ENCODE measurements at places on chromosomes 7 and 10.

GRCh38 chr7:50953303-50953702 lies 170.6 kb upstream of the GRB10 start:
- DNase-seq: peak; percentile 41

GRCh38 chr10:96587264-96588059 lies 650 bp upstream of the TM9SF3 start:
- DNase-seq: peak; percentile 79

DNA sequence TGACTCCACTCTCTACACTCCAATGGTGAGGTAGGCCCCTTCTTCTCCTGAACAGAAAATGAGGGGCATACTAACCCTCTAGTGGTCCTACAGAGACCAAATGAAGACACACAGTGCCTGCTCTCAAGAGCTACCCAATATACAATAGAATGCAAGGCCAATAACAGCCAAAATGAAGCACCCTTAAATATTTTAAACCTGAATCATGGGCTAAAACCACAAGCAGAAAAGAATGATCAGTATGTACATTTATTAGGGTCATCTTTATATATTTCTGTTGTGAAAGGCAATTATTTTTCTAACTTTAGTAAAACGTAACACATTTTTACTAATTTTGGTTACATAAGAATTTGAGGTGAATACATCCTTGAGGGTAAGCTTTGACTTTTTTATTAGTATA lies 49.9 kb upstream of the COL1A2 start:
- peak; percentile 76 for DNase-seq

DNA sequence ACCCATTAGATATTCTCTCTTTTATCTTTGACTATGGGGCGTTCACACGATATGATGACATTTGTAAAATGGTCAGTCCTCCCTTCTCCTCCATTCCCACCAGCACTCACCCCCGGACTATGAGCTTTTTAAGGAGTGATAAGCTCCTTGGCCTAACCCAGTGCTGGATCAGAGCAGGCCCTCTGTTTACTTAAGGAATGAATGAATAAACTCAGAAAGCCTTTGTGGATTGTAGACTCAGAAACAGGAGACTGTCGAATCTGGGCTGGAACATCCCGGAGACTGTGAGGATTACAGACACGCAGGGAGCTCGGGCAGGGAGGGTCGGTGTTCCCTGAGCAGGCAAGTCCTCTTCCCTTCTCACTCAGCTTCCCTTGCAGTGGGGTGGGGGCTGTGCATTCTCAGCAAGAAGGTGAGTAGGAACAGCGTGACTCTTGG lies 6.8 kb upstream of the ZCCHC24 start:
- DNase-seq: peak; percentile 48

- no peak for DNase-seq
Observed at GRCh38 chr7:92402920-92403759, 44.1 kb upstream of the GATAD1 start.

GRCh38 chr7:6096581-6096980 lies 65.4 kb downstream of the ANKRD61 start:
- DNase-seq: no peak

GRCh38 chr10:53899463-53900160 lies 901.4 kb downstream of the PCDH15 start:
- no peak for DNase-seq

GRCh38 chr7:151157645-151158329 lies 9.7 kb downstream of the GBX1 start:
- no peak for DNase-seq

DNA sequence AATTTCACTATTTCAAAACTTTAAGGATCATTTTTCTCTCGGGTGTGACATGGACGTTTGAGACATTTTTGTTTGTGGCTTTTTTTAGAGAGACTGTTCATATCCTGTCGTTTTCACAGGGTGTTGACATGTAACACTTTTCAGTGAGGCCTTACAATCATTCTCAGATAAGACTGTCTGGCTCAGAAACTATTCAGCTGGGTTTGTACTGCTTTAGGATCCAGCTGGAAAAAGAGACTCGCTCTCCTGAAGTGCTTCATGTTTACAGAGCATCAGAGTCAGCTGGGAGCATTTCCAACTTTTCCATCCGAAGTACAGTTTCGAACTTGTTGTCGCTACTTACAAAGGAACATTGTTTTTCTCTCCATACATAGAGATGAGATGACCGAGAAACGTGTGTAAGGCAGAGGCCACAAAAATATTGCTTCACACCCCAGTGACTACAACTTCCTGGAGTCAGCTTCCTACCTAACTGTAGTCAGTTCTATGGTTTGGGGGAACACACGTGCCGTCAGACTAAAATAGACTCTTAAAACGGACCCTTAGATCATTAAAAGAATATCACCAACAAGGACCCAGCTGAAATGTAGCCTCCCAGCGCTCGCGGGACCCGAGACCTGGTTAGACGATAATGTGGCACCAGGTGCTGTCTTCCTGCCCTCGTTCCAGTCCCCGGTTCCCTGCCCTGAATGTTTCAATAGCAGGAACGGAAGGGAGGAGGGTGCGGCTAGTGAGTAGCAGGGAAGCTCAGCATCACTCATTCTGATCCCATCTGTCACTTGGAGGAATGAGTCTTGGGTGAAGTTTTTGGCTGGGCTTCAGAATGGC lies 78.0 kb downstream of the MKI67 start:
- DNase-seq: peak; percentile 64

- DNase-seq: no peak
Observed at GRCh38 chr7:91537260-91538152, 273.3 kb downstream of the FZD1 start.

DNA sequence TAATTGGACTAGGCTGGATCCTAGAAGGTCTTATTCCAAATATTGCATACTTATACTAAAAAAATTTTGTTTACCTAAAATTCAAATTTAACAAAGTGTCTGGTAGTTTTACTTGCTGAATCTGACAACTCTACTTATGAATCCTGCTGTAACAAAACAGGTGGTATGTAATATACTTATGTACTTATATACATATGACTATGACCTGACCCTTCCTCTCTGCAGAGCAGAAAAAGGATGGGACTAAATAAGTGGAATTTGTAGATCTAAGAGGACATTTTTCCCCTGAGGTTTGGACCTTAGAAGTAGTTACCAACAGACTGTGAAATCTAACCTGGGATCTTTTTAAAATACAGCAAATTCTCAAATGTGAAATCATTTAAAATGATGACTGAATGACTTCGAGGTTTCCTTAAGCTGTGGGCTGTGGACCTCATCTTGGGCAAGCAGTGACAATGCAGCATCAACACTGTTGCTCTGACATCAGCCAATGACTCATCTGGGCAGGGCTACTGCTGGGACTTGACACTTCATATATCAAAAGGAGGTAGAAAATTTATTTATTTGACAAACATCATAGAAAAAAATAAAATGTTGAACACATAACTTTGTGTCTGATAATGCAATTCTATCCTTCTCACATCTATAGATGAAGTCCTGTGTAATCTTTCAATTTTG lies 73.6 kb downstream of the RELN start:
- peak; percentile 54 for DNase-seq

- peak; percentile 57 for DNase-seq
Observed at GRCh38 chr10:30701451-30702173, 72.1 kb upstream of the LYZL2 start.

DNA sequence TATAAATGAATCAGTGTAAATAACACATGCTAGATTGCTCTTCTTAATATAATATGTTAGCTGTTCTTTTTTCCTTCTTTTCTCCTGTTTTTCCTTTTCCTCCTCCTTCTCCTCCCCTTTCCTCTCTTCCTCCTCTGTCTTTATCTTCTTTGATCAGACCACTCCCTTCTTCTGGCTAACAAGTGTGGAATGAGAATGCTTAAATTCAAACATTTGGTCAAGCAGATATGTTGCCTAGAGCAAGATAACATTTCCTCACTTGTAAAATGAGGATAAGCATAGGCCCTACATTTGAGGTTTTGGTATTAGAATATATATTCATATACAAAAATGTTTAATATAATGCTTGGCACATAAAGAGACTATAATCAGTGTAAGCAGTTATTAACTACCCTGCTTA lies 299.1 kb downstream of the PCDH15 start:
- DNase-seq: no peak

DNA sequence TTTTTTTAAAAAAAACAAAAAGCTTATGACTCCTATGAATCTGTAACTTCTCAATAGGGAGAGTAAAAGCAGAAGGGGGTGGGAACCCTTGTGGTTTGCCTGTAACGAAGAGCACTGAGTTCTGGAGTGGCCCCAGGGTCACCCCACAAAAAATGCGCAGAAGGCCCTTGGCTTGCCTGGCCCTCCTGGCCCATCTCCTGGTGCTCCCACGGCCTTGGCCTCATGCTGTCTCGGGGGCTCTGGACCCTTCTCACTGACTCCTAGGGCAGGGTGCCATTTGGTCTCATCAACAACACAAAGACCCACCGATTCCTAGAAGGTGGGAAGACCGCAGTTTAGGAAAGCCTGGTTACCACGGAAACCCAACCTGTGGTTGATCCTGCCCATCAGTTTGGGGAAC lies 40.8 kb downstream of the ZNF467 start:
- no peak for DNase-seq

DNA sequence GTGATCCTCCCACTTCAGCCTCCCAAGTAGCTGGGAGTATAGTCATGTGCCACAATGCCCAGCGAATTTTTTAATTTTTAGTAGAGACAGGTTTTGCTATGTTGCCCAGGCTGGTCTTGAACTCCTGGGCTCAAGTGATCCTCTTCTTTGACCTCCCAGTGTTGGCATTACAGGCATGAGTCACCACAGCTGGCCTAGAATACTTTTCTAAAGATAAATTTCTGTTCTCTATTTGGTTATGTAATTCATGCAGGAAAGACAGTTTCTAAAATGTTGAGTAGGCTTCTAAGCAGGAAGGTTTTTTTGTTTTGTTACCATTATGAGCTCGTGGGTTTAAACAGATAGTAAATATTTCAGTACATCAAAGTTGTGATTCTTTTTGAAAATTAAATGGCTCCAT lies 5.0 kb downstream of the RBAK start:
- DNase-seq: no peak

DNA sequence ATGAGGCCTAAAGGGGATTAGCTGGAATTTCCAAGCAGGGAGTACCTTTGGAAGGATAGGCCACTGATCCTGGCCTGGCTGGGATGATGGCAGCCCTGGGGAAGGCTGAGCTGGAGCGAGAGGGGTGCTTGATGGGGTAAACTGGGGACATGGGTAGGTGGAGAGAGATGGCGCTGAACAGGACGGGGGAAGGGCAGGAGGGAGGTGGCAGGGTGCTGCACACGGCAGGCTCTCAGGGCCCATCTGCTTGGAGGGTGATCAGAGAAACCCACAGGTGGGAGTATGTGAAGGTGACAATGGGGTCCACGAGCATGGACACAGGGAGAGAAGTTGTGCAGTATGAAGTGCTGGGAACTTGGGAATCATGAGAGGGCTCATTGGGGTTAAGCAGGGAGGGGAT lies 10.3 kb downstream of the MAT1A start:
- no peak for DNase-seq

- DNase-seq: peak; percentile 92
Observed at GRCh38 chr10:97318772-97319651, at the start of gene FRAT1. TSS of gene FRAT1 (plus strand) at chr10:97319271. CDS start at chr10:97319454, 183 bp downstream.

GRCh38 chr10:110273474-110273873 lies 31.2 kb downstream of the SMNDC1 start:
- DNase-seq: peak; percentile 90

- no peak for DNase-seq
Observed at GRCh38 chr7:3657206-3657605, 356.2 kb downstream of the SDK1 start.

DNA sequence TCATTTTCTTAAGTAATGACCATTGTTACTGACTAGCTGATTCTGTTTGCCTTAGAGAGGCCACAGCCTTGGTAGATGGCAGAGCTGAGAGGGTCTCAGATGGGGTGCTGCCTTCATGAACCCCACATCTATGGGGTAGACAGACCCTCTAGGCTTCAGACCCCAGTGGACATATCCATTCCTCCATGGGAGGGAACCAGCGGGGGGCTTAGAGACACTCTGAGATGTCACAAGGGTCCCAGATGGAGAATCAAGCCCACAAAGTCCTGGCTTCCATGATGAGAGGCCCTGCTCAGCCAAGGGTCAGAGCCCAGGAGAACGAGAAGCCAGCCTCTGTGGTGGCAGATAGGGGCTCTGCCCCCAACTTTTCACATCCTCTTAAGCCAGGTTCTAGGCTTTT lies 408.6 kb downstream of the TCERG1L start:
- no peak for DNase-seq

GRCh38 chr10:73746721-73747120 lies 2.5 kb downstream of the SEC24C start:
- no peak for DNase-seq

DNA sequence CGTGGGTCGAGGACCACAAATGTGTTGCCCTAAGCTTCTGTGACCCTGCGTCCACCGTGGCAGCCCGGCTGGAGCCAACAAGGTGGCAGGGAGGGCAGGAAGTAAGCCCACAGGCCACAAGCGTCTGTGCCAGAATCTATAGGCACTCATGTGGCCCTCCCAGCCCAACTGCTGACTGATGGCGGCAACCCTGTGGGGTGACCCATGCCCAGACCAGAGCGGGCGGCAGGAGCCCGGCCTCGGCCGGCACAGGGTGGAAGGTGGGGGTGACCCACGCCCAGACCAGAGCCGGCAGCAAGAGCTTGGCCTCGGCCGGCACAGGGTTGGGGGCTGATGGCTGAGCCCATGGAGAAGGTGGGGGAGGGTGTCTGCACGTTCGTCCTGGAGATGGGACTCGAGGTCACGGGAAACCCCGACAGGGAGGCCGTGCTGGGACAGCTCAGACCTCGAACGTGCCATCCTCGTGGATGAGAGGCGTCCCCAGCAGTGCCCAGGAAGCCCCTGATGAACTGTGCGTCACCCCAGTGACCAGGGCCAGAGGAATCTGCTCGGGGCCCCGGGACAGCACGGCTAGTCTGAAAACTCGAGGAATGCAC lies 181.0 kb downstream of the ELFN1 start:
- DNase-seq: no peak
